ENCODE measurements at places on chromosomes 16 and 17. TPM values are rescaled to one million over a fixed set of nuclear protein-coding genes. Genes with fewer than 3 reads are reported as not detected.

The FBXO39 gene
- 1.2 TPM for polyA plus RNA-seq

The GUCY2D gene
- not detected for polyA plus RNA-seq

The OTOP3 gene
- 3.1 TPM for polyA plus RNA-seq

The NLRC3 gene
- 0.67 TPM for polyA plus RNA-seq

The TRPV3 gene
- polyA plus RNA-seq: 9.4 TPM

The SHISA6 gene
- 0.24 TPM for polyA plus RNA-seq

The TBC1D3C gene
- polyA plus RNA-seq: 0.54 TPM

The HOXB4 gene
- not detected for polyA plus RNA-seq

The DYNLL2 gene
- polyA plus RNA-seq: 41.9 TPM

The SMIM36 gene
- polyA plus RNA-seq: not detected

The TMEM88 gene
- polyA plus RNA-seq: 5.6 TPM

The ASIC2 gene
- 1.5 TPM for polyA plus RNA-seq

The SRL gene
- 3.2 TPM for polyA plus RNA-seq

The ZSCAN10 gene
- not detected for polyA plus RNA-seq

The C17orf78 gene
- polyA plus RNA-seq: 34.0 TPM

The MAP3K14 gene
- polyA plus RNA-seq: 10.8 TPM

The CSH2 gene
- not detected for polyA plus RNA-seq

The CHP2 gene
- polyA plus RNA-seq: 144 TPM

The MT4 gene
- not detected for polyA plus RNA-seq

The TXNL4B gene
- polyA plus RNA-seq: 12.0 TPM

The RNF157 gene
- 25.0 TPM for polyA plus RNA-seq

The LLGL2 gene
- 140 TPM for polyA plus RNA-seq

The IRX5 gene
- polyA plus RNA-seq: not detected

The DNAI2 gene
- not detected for polyA plus RNA-seq

The PPP1R27 gene
- not detected for polyA plus RNA-seq

The CD79B gene
- polyA plus RNA-seq: 8.7 TPM

Measured in small intestine (tissue), 16 donors.